ENCODE measurements at places on chromosomes 2 and 18.

DNA sequence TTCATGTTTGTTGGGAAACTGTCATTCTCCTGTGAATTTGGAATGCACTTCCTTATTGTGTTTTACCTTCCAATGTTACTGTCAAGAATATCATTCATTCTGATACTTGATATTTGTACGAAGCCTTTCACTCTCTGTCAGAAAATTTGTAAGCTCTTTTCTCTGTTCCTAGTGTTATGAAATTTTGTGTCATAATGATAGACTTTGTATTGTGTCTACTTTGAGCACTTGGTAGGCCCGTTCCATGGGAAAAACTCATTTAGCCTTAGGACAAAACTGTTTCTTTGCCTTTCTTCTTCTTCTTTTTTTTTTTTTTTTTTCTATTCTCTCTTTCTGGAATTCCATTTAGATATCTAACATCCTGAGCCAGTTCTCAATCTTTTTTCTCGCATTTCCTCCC, 52.0 kb upstream of the FAM124B start:
- DNase-seq: no peak

DNA sequence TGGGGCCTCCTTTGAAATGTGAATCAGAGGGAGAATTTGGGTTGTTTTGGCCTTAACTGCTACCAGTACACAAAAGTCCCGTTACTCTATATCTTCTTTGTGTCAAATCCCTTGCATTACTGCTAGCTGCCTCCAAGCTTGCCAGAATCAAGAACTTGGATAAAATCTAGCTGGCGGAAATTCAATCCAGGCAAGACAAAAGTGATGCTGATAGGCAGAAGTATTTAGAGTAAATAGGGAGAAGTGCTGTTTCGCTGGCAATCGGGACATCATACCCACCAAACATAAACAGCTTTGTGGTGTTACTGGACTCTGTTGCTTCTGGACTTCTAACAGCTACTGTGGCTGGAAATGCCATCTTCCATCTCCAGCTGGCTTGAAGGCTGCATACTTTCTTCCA, 2.5 kb downstream of the IFIH1 start:
- DNase-seq: no peak

DNA sequence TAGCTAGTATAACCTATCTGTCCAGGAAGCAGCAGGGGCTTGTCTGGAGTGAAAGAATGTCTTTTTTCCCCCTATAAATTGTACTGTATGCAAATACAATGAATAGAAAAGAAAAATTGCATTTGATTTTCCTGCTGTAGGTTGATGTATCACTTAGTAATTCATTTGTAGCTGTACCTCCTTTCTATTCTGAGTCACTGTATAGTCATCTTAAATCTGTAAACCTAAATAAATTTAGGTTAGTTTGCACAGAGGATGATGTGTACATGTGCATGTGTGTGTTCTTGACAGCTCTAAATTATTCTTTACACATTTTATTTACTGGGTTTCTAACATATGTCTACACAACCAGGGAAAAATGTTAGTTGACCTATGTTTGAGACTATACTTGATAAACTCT, 478.7 kb upstream of the CNTNAP5 start:
- no peak for DNase-seq

- no peak for DNase-seq
Measured at GRCh38 chr2:158317642-158318041, 138.9 kb downstream of the CCDC148 start.

GRCh38 chr2:204790076-204790475, 244.8 kb downstream of the PARD3B start:
- DNase-seq: no peak

GRCh38 chr2:120174963-120175581, 48.1 kb downstream of the TMEM185B start:
- peak; percentile 28 for DNase-seq

DNA sequence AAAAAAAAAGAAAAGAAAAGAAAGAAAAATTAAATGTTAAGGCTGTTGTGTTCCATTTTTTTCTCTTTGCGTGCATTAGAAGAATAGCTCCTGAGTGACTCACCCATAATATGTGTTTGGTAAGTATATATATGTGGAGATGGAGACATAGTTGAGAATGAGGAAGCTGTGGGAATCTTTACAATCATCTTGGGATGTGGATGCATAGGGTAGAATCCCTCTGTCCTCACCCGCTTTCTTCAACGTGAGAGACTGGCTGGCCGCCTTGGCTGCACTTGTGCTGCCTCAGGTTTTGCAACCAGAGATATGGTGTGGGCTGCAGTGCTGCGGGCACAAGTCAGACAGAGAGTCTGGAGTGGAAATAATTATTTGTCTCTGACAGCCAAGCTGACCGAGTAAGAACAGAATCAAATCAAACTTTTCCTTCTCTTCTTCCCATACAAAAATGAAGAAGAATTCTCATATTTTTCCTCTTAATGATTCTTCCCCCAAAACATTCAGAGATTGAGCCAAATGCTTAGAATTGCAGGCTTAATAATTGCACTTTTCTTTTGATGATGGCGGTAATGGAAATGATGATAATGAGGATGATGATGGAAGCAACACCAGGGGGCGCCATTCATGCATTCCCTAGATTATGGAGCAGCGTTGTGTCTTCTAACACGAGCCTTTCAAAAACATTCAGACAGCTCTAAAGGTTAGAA, 48.5 kb downstream of the SERPINB7 start:
- DNase-seq: no peak

- no peak for DNase-seq
Measured at GRCh38 chr2:929925-930324, 20.7 kb upstream of the SNTG2 start.

GRCh38 chr18:46657115-46657955, at the start of gene LOXHD1:
TSS of gene LOXHD1 (minus strand) at chr18:46657220. CDS start at chr18:46657033, 187 bp downstream.
- DNase-seq: no peak

GRCh38 chr2:8149985-8150539, 531.8 kb upstream of the ID2 start:
- DNase-seq: no peak

DNA sequence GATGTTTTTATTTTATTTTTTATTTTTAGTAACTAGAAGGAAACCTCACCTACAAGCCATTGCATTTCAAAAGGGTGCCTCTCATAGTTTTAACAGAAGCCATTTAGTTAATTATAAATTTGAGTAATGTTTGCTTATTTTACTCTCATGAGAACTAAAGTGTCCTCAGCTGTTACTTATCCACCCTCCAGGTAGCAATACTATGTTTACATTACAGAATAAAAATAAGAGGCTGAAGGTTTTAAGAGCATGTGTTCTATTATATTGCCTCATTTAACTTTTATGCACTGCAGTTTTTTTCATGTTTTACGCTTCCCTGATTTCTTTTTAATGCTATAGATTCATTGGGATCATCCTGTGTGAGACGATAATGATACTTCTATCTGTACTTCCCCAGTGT, 235.5 kb downstream of the THSD7B start:
- peak; percentile 90 for DNase-seq

- DNase-seq: no peak
Measured at GRCh38 chr2:140650825-140651224, 1480.0 kb downstream of the LRP1B start.

DNA sequence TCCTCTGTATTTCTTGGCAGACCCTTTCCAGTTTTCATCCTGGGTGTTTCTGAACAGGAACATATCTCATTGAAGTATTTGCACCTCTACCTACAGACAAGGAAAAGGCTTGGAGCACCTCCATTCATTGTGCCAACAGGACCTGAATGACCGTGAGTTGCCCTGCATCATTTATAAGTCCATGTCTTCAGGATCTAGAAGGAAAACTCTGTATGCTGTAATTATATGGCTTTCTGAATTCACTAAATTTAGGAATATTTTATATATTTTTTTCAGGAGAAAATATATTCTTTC, 402.3 kb upstream of the SLC14A2 start:
- no peak for DNase-seq

- DNase-seq: no peak
Measured at GRCh38 chr2:201433394-201433995, 17.8 kb downstream of the TRAK2 start.

- no peak for DNase-seq
Measured at GRCh38 chr2:122423934-122424333, 668.5 kb downstream of the TSN start.

GRCh38 chr2:69111076-69111475, 98.1 kb downstream of the ANTXR1 start:
- DNase-seq: no peak

DNA sequence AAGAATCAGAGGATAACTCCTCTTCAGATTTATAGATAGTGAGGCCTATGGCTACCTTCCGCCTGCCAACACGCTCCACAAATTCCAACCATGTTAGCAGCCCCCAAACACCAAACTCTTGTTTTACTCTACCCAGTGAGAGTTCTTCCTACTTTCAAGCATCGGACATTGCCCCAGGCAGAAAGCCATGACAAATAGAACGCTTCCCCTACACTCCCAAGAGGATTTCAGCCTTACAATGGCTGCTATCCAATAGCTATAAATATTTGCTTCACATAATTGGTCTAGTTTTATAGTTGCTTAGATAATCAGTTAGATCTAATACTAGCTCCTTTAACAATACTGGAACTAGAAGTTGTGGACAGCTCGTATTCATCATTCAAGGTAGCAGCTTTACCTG, 503.4 kb upstream of the VRK2 start:
- DNase-seq: no peak

GRCh38 chr2:144453486-144454158, 66.3 kb downstream of the ZEB2 start:
- no peak for DNase-seq

GRCh38 chr2:160301420-160301819, 101.3 kb upstream of the ITGB6 start:
- DNase-seq: no peak

- no peak for DNase-seq
Measured at GRCh38 chr2:196565106-196565765, 74.3 kb upstream of the CCDC150 start.

- DNase-seq: no peak
Measured at GRCh38 chr2:75600461-75601011, 39.8 kb upstream of the EVA1A start.

- no peak for DNase-seq
Measured at GRCh38 chr2:203707530-203707929, 1.1 kb downstream of the CD28 start.

- DNase-seq: no peak
Measured at GRCh38 chr2:197232010-197232409, 78.6 kb downstream of the ANKRD44 start.

GRCh38 chr2:204143216-204144014, 206.9 kb downstream of the ICOS start:
- DNase-seq: peak; percentile 73

- DNase-seq: no peak
Measured at GRCh38 chr2:218149848-218150440, 16.8 kb downstream of the CXCR1 start.

DNA sequence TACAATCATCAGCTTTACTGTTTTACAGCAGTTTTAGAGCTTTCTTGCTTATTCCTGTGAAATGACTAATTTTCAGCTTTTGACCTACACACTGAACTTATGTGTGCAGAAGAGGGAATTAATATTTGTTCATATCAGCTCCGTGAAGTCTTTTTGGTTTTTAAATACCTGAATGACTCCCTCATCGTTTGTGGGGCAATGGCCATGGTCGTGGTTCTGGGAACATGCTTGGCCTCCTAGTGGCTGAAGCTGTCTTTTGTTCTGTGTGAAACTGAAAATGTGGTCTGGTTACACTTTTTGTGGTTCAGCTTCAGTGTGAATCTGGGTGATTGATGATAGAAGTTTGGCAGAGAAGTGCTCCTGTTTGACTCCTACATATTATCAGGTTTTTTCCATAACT, 408.1 kb downstream of the THSD7B start:
- DNase-seq: no peak

DNA sequence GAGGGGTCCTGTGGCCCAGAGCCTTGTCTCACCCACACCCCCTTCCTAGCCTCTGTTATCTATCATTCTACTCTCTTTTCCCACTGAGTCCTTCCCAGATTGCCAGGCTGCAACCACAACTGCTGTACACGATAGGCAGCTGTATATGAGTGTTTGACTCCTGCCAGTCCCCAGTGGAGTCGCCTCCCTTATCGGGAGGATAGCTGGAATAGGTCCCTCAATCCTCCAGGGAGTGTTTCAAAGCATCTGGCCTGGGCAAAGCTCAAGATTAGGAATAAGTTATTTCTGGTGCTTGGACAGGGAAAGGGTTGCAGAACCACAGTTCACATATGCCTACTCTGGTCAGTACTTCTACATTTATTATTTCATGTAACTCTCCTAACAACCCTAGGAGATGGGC, 4.8 kb downstream of the MSGN1 start:
- DNase-seq: no peak

- no peak for DNase-seq
Measured at GRCh38 chr2:47357483-47357882, 45.5 kb upstream of the MSH2 start.

GRCh38 chr2:100614455-100615000, 51.7 kb downstream of the PDCL3 start:
- no peak for DNase-seq

GRCh38 chr18:34760444-34760843, 50.3 kb downstream of the DTNA start:
- no peak for DNase-seq

GRCh38 chr2:53960476-53960875, 10.3 kb downstream of the PSME4 start:
- DNase-seq: no peak

DNA sequence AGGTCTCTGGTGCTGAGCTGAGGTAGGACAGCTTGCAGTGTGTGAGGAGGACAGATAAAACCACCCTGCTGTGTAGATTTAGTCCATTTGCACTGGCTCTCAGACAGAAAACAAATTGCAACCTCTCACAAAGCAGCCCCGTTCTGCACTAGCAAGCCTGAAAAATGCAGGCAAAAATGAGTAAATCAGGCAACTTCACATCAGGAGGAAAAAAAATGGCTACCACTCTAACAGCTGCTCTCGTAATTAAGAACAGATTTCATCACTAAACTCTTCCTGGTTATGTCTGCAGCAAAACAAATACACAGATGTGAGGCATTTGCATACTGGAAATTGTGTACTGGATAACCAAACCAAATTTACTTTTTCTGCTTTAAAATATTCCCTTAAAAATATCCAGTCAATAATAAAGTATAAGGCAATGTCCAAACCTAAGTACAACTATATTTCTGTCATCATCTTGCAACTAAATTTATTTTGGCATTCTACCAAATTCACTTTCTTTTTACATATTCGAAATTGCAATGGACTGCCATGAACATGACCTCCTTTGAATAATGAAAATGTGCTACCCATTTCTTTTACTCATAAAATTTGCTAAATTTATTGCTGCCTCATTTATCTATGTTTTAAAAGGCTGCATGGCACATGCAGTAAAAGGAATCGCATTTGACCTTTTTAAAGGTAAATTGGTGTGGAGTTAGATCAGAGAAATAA, 157.4 kb downstream of the AFF3 start:
- DNase-seq: no peak

DNA sequence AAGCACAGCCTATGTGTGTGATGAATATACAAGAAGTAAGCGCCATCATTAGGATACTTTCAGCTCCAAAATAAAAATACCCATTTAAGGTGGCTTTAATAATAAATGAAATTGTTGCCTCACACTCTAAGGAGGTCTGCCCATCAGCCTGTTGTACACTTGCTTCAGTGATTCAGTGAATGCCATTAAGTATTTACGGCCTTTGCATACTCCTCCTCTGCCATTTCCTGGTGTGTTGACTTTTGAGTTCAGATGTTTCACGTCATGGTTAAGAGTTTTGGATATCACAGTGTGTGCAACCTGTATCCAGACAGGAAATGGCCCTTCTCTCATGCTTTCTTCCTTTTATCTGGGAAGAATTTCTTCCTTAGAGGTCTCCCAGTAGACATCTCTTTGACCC, 38.6 kb upstream of the SNORC start:
- no peak for DNase-seq
